ENCODE measurements at places on chromosomes 7 and 10.

- no peak for DNase-seq
These were observed 477.5 kb upstream of the FOXK1 start for GRCh38 chr7:4204513-4205165.

DNA sequence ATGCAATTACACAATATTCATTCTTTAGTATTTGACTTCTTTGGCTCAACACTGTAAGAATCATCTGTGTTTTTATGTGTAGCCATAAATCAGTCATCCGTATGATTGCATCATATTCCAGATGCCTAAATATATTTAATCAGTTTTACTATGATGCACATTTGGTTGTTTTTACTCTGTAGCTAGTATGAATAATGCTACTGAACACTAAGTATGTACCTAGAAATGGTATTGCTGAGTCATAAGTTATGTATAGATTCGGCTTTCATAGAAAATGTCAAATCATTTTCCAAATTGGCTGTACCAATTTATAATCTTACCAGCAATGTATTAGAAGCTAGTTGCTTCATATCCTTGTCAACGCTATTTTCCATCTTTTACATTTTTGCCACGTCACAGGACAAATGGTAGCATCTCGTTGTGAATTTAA, 197.3 kb upstream of the PLXNA4 start:
- DNase-seq: no peak

DNA sequence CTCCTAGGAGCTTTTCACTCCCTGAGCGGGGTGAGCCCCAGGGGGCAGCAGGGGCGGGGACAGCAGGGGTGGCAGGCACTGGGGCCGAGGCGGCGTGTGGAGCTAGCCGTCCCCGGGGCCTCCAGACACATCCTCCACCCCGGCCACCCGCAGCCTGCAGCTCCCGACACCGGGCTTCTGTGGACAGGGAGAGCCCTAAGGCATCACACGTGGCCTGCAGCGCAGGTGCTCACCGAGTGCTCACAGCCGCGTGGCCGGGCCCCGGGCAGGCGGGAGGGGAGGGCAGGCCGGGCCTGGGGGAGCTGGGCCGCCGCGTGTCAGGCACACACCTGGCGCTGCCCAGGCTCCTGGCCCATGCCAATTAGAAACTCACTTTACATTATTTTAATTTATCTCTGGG, 51.4 kb downstream of the MICALL2 start:
- no peak for DNase-seq

GRCh38 chr10:59109826-59110225, 66.6 kb upstream of the PHYHIPL start:
- no peak for DNase-seq

- DNase-seq: peak; percentile 54
These were observed 34.2 kb downstream of the C10orf67 start for GRCh38 chr10:23310404-23310803.

- DNase-seq: no peak
These were observed 775.1 kb downstream of the TNS3 start for GRCh38 chr7:46806856-46807255.

- DNase-seq: no peak
These were observed 113.5 kb downstream of the RTKN2 start for GRCh38 chr10:62155054-62155680.

GRCh38 chr7:38675494-38676106, 44.4 kb upstream of the AMPH start:
- peak; percentile 44 for DNase-seq
